ENCODE measurements at places on chromosomes 16 and 17.
A peak's percentile ranks its signal among the peaks of the same experiment; 100 is the strongest.

DNA sequence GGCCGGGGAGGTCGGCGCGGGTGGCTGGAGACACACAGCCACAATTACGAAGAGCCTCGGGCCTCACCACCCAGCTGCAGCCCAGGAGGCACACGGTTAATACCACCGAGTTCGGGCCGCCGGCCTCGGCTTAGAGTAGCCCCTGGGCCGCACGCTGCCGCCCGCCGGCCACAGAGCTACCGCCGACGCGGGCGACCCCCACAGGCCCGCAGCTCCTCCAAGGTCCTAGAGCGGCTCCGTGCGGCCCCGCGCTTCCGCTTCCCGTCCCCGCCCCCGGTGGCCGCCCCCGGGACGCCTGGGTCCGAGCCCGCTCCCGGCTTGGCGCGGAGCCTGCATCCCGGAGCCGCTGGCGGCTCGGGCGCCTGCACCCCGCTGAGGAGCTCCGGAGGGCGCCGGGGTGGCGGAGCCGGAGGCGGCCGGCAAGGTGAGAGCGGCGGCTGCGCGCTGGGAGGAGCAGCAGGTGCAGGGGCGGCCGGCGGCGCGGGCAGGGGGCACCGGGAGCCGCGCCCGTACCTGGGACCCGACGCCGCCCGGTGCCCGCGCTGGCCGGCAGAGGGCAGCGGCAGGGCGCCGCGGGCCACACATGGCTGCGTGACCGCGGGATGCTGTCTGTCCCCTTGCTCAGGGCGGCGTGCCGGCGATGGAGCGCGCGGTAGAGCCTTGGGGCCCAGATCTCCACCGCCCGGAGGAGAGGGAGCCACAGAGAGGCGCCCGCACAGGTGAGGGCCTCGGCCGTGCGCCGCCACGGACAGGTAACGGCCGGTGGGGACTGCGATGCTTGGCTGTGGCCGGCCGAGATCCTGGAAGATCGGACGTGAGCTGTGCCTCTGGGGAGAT, at the start of gene ZNF48:
Gene ZNF48 (plus strand): TSS at position 266 of the 837 bp plus-strand sequence. CDS start 375 bp downstream, at position 641.
- no peak for DNase-seq

DNA sequence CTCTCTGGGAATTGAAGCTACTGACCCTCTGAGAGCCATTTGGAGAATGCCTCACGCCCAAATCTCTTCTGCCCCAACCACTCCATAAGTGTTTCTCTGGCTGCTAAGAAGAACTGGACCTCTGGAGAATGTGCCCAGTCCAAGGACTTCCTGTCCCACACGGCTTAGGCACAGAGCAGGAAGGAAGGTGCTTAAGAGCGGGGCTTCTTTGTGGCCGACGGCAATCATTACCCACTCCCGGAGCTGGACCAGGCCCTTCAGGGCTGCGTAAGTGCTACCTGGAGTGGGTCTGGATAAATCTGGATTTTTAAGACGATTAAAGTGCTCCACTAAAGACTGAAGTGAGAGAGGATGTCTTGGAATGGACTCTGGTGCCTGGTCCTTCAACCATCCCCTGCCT, 1.8 kb downstream of the CCDC42 start:
- DNase-seq: no peak

- peak; percentile 29 for DNase-seq
These were observed 2.3 kb downstream of the METRNL start for GRCh38 chr17:83081684-83082201.

GRCh38 chr17:62968445-62968923, 2.4 kb downstream of the TANC2 start:
- peak; percentile 27 for DNase-seq

DNA sequence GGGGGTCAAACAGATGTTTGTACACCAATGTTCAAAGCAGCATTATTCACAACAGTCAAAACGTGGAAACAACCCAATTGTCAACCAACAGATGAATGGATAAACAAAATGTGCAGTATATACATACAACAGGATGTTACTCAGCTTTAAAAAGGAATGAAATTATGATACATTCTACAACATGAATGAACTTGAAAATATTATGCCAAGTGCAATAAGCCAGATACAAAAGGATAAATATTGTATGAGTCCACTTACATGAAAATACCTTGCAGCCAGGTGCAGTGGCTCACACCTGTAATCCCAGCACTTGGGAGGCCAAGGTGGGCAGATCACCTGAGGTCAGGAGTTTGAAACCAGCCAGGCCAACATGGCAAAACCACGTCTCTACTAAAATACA, 39.9 kb downstream of the UBE2G1 start:
- DNase-seq: no peak

GRCh38 chr17:64679710-64680216, 17.7 kb upstream of the SMURF2 start:
- DNase-seq: no peak

- no peak for DNase-seq
These were observed 46.4 kb downstream of the GDPD1 start for GRCh38 chr17:59266745-59267144.

DNA sequence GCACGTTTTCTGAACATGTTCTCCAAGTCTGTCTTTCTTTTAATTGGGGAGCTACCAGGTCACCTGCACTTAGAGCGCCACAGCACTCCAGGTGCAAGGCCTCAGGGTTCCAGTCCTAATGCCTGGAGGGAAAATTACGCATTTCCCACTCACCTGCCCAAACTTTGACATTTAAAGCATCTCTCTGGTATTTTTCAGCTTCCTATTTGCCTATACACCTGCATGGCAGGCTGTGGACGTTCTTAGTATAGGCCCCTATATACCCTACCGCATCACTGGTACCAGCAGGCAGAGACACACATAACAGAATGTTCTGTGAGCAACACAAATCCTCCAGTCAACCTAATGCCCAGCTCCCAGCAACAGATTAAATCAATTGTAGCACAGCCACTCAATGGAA, 213.3 kb downstream of the MRTFB start:
- no peak for DNase-seq

DNA sequence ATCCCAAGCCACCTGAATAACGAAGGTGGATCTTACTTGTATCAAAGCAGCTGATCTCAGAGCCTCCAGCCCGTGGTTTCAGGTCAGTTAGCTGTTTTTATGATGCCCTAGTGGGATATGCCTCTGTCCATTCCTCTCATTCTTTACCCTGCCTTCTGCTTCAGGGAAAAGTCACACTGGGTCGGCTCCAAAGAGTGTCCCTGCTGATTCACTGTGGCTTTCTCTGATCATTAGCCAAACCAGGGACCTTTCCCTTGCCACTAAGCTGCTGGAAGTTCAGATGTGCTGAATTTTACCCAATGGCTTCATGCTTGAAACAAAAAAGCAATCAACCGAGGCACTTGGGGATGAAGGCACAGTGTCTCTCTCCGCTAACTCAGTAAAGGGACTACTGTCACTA, 170.2 kb upstream of the SALL1 start:
- DNase-seq: no peak

DNA sequence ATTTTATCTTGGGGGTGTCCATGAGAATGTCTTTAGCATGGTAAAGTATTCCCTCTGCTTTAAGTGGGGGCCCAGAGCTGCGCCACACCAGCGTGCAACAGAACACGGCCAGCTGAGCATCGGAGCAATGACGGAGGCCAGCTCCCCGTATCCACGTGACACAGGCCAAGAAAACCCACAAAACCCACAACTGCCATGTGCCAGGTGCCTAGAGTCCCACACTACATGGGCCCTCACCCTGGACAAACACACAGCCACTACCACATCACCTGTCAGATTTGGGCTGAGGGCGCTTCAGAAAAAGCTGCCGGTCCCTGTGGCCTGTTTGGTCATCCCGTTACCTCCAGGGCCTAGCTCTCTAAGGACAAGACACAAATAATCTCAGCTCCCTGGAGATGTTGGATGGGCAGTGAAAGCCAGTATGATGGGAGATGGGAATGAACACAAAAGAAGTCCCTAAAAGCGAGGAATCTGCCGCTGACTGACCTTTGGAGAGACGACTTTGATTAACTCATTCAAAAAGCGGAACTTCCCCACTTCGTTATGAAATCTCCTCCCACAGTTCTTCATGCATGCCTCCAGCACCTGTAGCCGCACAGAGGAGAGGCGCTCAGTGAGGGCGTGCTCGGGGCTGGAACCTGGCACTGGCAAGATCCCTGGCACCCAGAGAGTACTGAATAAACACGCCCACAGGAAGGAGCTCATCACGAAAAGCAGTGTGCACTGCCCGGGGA, 17.1 kb downstream of the GGA3 start:
- DNase-seq: no peak

GRCh38 chr17:5558815-5559785, 25.2 kb downstream of the NLRP1 start:
- no peak for DNase-seq

GRCh38 chr17:7225711-7226331, 6.1 kb downstream of the ACADVL start:
- no peak for DNase-seq

All from activated CD8-positive, alpha-beta memory T cell treated with anti-CD3 and anti-CD28 coated beads for 4 hours (primary cell).